T-cell (primary cell): ENCODE measurements at places on chromosomes 3 and 15. TPM values are rescaled to one million over a fixed set of nuclear protein-coding genes. Genes with fewer than 3 reads are reported as not detected.
A peak's percentile ranks its signal among the peaks of the same experiment; 100 is the strongest.

Gene CHRFAM7A
- total RNA-seq = not detected

Gene AHSG
- 1.9 TPM for total RNA-seq

DNA sequence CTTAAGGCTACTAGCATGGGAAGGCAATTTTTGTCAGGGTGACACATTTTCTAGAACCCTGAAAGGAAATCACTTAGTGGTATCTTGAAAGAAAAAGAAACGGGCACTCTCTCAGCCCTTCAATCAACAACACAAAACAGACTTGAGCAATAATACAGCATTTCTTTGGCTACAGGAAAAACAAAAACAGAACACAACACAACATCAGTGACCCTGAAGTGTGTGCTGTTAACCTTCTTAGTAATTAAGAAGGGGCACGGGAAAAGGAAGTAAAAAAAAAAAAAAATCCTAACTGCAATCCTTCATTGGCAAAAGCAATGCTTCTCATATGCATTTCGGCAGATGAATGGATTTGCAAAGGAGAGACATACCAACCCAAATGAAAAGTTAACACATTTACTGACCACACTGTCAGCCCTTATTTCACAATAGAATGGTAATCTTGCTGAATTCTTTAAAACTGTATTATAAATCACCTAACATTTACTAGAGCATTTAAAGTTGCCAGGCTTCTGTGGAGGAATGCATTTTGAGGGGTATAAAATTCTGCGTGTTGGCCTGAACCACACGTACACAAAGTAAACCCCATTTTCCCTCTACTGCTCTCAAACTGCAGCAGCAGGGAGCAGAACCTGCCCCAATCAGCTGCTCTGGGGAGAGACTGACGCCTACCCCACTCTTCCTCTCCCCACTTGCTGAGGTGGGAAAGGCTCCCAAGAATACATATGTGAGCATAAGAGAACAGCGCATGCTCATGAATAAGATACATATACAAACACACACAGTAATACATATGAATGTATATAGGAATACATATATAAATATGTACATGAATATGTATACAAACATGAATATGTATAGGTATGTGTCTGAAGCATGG, 198.5 kb downstream of the FOXP1 start:
- H3K27me3 ChIP-seq = no peaks in the 10 kb centered on the region
- no peak for DNase-seq
- H3K36me3 ChIP-seq = no peaks in the 10 kb centered on the region
- peak overlapping the region; percentile 27 for H3K27ac ChIP-seq
- no peak overlapping the region for H3K4me3 ChIP-seq

GRCh38 chr3:61562042-61562720, 810 bp downstream of the PTPRG start:
- H3K36me3 ChIP-seq = no peaks in the 10 kb centered on the region
- peaks cover 13% of the 10 kb centered on the region for H3K4me1 ChIP-seq
- H3K27me3 ChIP-seq = peaks cover 59% of the 10 kb centered on the region

DNA sequence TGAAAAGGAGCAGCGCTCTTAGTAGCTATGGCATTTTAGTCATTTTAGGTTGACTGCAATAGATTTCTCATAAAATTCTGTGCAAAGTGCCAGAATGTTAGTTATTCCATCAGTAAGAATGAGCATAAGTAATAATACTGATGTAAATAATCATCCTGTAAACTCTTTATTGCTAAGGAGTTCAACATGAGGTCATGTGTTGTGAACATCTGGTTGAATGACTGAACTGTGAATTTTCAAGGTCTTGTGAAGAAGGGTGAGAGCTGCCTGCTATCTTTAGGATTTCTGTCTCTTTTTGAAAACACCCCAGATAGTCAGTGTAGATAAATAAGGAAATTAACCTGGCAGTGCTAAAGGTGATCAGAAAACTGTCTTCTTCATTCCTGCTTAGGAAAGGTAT, 333.4 kb upstream of the TBC1D5 start:
- DNase-seq = no peak
- H3K36me3 ChIP-seq = no peaks in the 10 kb centered on the region
- no peaks in the 10 kb centered on the region for H3K4me1 ChIP-seq
- H3K27me3 ChIP-seq = no peaks in the 10 kb centered on the region
- no peak overlapping the region for H3K27ac ChIP-seq

DNA sequence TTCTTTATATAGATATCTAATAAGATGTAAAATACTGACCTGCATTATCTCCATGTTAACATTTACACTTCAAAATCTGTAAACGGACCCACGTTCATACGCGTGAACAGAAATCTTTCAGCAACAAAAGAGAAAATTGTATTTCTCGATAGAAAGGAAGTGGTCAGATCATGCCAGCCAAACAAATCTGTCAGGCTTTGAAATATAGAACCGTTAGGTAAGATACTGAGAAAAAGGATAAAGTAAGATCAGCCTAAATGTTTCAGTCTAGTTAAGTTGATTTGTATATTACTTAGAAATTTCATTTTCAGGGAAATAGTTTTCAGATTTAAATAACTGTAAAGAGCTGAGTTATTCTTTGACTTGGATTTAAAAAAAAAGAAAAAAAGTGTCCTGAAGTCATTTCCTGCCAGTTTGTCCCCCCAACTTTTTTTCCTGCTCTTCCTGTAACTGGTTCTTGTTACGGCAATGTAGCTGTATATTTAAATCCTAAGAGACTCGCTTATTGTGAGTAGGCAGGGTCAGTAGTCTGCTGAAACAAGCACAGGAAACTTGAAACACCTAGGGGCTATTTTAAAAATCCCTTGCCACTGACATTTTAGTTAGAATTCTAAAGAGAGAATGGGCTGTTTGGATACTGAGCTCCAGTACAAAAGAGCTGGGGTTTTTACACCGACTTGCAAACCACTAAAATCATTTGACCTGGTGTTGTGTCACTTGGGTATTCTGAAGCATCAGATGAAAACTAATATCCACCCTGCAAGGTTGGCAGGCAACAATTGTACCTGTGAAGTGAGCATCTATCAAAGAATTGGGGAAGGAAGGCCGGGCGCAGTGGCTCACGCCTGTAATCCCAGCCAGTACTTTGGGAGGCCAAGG, 237.5 kb downstream of the UBE2E2 start:
- no peaks in the 10 kb centered on the region for H3K36me3 ChIP-seq
- no peak for DNase-seq
- peaks cover 26% of the 10 kb centered on the region for H3K4me1 ChIP-seq
- no peak overlapping the region for H3K27ac ChIP-seq

- H3K27ac ChIP-seq = no peak overlapping the region
- peaks cover 12% of the 10 kb centered on the region for H3K27me3 ChIP-seq
- no peak for DNase-seq
- H3K4me3 ChIP-seq = no peak overlapping the region
Observed at GRCh38 chr15:58190419-58190818, 52.2 kb downstream of the AQP9 start.
